ENCODE measurements at places on chromosomes 5 and 9. TPM values are rescaled to one million over a fixed set of nuclear protein-coding genes. Genes with fewer than 3 reads are reported as not detected.
A peak's percentile ranks its signal among the peaks of the same experiment; 100 is the strongest.

DNA sequence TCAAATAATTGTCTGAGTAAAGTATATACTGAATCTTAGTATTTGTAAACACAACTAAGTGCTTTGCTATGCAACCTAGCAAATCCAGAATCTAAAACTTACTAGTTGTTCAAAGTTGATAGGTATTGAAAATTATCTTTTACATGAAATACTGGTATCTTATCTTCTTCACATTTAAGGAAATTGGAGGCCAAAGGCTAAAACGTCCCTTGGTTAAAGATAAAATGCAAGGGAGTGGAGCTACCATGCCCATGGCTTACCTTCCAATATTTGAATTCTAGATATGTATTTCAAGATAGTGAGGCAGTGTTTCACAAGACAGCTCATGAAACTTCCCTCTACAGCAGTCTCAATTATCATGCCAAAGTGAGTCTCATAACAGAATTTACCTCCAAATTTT is 373.5 kb downstream of the KIAA0825 start:
- no peak for DNase-seq

DNA sequence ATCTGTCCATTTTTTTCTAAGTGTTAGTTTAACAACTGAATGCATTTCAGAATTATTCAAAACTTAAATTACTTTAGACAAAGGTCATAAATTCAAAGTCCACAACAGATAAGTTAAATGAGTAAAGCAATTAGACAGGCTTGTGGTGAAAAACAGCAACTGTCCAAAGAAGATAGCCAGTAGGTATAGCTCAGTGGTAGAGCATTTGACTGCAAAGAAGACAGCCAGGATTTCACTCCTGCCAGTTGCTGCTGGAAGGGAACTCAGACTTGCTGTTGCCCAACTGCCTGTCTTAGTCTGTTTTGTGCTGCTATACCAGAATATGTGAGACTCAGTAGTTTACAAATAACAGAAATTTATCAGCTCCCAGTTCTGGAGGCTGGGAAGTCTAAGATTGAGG is 10.0 kb downstream of the FANCC start:
- DNase-seq, result no peak

DNA sequence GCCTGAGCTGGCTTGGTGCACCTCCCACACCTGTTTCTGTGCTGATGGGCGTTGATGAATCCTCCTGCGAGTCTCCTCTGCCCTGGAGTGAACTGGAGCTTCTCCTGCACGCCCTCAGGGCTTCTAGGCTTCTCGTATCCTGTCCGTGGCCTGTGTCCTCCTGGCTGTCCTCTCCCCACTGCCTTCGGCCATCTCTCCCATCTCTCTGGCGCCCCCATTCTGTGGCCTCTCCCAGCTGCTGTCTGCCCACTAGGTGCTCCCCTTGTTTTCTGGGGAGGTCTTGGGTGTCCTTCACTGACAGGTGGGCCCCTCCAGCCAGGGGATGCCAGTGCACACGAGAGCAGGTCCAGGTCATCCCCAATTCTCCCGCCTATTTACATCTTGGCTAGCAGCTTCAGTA is 28.8 kb downstream of the AHRR start:
- no peak for DNase-seq

- no peak for DNase-seq
These were observed 288.8 kb downstream of the PIK3R1 start for GRCh38 chr5:68504306-68504705.

GPR150 gene
- 0.23 TPM for total RNA-seq

DNA sequence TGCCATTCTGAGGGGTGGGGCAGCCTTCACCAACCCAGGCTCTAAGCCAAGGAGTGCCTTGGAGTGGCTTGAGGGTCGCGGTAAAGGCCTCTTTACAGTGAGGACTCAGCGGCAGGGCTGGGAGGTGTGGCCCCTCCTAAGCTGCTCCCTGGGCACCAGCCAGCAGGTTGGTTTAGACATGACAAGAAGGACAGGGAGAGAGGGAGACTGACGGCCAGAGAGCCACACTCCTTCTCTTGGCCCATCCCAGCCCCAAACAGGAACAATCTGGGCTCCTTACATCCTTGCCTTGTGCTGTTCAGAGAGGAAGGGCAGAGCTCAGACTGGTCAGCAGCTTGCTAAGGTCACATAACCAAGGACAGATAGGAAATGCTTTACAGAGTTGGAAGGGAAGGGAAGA is 94.5 kb downstream of the LMX1B start:
- peak; percentile 68 for DNase-seq

DNA sequence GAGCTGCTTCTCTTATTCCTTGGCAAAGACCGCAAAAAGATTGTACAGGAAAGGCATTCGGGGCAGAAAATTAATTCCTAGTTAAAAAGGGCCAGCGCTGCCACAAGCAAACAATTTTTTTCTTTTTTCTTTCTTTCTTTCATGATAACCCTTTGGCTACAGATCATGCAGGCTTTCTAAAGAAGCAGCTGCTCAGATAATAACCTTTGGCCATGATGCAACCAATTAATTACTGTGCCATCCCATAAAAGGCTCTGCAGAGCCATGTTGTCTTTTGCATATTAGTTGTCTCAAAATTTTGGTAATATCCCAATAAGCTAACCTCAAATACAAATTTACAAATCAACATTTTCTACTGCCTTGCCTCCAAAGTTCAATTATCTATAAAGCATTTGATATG is 758.4 kb upstream of the SEMA6A start:
- no peak for DNase-seq

ANKRD34B gene
- total RNA-seq, result not detected

DNA sequence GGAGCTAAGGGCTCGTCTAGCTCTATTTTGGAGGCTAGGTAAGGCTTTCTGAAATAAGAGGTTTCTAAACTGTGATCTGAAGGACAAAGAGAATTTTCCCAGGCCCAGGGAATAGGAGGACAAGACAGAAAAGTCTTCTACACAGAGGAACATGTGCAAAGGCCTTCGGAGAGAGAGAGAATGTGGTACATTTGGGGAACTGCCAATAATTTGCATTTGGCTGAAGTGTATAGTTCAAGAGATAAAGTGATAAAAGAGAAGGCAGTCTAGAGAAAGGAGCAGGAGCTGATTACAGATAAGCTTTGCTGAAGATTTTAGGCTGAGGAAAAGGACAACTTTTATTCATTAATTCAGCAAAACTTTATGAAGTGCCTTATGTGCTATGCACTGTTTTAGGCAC is 214.4 kb upstream of the ELL2 start:
- DNase-seq, result no peak

DNA sequence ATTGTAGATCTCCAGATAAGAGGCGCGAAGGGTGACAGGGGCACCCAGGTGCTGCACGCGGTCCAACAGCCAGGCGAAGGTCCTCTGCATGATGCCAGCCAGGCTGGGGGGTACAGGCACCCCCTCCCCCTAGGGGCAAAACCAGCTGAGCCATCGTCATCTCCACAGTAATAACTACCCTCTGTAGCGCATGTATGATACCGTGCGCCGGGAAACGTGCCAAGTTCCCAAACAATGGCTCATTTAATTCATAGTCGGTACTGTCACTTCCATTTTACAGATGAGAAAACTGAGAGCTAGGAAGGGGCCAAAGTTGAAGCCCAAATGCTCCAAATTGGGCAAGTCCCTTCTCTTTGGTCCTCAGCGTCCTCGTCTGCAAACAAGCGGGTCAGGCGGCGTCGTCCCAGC is 1.5 kb downstream of the KIF12 start:
- DNase-seq, result peak; percentile 76

SLC27A4 gene
- total RNA-seq, result 22.3 TPM

DNA sequence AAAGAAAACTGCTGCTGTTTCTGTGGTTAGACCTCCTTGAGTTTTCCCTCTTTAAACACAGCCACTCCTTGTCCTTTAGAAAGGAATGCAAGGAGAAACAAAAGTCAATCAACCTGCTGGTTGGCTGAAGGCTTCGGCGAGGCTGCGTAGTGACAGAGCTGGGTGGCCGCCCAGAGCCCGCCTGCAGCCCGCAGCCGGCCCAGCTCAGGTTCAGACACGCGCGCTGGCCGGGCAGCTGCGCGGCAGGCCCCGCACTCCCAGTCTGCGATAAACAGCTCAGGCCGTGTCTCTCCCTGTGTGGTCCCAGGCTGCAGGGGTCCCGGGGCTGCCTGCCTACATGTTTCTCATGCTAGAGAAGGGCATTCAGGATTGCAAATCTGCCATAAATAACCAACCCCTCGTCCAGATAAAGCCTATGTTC is 115.4 kb downstream of the HSD17B3 start:
- DNase-seq, result peak; percentile 67

SOX30 gene
- 0.29 TPM for total RNA-seq

GRCh38 chr5:124302533-124302932 is 443.9 kb downstream of the ZNF608 start:
- DNase-seq, result no peak

DNA sequence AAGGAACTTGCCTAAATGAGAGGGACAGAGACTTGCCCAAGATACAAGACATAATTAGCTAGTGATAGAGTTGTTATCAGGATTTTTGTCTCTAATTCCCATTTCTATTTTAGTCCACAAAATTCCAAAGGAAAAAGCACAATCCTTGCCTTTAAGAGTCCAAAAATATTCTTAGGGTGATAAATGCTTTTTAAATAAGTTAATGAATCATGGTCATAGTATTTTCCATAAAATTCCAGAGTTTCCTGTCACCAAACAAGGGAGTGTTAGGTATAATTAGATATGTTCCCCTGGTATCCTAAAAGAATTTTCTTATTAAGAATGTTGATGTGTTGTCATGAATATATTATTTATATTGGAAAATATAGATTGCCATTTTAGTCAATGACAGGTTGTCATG is 21.8 kb upstream of the CEP72 start:
- no peak for DNase-seq

DNA sequence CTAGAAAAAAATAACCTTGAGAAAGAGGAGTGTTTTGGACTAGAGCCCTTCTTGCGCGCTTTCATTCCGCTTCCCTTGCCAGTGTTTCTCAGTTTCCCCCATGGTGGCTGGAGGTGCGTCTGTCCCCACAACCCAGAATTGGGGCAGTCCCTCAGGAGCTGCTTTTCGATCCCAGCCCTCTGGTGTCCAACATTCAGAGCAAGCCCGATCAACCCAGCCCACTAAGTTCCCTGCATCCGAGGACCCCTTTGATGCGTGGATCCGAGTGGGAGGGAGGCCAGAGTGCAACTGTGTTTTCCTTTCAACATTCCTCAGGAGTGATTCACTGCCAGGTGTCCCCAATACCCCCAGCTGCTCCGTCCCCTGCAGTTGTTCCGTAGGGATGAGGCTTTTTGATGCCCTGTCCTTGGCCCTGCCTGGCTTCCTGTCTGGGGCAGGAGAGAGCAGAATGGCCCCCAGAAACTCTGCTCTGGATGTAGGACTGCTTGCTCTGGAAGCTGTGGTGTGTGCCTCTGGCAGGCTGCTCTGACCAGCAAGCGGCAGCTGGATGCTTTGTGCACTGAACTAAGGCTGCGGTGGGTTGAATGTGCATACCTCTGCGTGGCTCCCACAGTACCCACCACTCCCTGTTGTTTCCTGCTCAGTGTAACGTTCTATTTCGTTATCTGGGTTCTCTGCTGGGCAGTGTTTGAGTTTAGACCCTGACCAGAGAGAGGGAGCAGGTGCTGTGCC is 117.5 kb downstream of the BOD1 start:
- no peak for DNase-seq

DNA sequence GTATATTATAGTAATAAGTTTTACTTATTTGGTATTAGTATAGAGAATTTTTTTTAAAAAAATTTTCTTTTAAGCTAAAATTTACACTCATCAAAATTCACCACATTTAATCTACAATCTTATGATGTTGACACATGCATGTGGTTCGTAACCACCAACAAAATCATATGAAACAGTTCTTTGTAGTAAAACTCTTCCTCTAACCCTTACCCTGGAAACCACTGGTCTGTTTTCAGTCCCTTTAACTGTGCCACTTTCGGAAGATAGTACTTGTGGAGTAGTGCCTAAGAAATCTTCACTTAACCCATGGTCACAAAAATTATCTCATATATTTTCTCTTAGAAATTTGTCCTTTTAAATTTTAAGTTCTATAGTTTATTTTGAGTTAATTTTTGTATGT is 1498.8 kb downstream of the MAT2B start:
- no peak for DNase-seq

STOM gene
- 371 TPM for total RNA-seq

DNA sequence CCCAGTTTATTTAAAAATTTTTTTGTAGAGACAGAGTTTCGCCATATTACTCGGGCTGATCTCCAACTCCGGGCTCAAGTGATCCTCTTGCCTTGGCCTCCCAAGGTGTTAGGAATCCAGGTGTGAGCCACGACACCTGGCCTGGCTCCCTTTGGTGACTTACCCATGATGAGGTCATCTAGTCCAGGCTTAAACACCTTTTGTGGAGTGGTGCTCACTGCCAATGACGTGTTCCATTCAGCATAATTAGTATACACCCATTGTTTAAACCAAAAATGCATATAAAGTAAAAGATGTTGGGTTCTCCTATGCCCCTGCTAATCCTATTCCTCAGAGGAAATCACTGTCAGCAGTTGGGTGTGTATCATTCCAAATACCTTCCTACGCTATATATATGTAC is 91.0 kb downstream of the HSPA4 start:
- no peak for DNase-seq

GRCh38 chr9:14347406-14348122 is 33.6 kb upstream of the NFIB start:
- peak; percentile 87 for DNase-seq

DNA sequence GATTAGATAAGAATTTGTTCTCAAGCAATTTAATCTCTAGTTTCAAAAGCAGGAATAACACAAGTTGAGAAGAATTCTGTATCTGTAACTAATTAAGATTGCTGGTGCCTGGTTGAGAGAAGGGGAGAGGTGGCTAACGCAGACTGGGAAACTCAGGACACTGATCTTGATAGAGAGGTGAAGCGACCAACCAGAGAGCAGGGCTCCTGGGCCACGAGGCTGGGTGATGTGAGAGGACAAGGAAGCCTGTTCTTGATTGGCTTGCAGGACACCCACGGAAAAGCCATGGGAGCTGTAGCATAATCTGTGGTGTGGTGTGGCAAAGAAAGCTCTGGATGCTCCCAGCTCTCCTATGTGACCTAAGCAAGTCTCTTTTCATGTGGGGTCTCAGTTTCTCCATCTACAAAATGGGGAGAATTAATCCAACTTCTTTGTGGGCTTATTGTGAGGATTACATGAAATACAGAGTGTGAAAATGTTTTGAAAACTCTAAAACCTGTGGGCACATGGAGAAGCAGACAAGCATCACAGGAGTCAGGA is 594.1 kb upstream of the BRINP1 start:
- DNase-seq, result no peak

- DNase-seq, result no peak
These were observed 22.7 kb downstream of the ANKRD33B start for GRCh38 chr5:10586555-10586954.

DNA sequence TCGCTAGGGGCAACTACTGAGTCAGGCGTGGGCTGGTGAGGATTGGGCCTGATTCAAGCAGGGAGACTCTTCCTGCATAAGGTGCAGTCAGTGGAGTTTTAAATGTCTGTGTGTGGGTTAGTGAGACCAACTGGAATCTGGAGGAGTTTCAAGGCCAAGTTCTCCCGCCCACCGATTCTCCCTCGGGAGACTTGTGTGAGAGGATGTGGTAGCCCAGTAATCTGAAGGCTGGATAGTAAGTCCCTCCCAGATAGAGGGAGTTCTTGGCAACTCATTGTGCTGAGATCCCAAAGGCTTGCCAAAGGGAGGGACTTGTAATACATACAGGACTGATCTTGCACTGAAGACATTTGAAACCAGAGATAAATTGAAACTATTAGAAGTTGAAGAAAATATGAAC is 51.8 kb downstream of the WDR36 start:
- DNase-seq, result peak; percentile 89

C9orf50 gene
- total RNA-seq, result not detected

MORN5 gene
- total RNA-seq, result 1.5 TPM

GFI1B gene
- total RNA-seq, result not detected

GRCh38 chr5:112968411-112969106 is 8.0 kb upstream of the DCP2 start:
- DNase-seq, result no peak

PAIP2 gene
- total RNA-seq, result 67.6 TPM
